ENCODE measurements at places on chromosomes 3 and 15. TPM values are rescaled to one million over a fixed set of nuclear protein-coding genes. Genes with fewer than 3 reads are reported as not detected.
A peak's percentile ranks its signal among the peaks of the same experiment; 100 is the strongest.

DNA sequence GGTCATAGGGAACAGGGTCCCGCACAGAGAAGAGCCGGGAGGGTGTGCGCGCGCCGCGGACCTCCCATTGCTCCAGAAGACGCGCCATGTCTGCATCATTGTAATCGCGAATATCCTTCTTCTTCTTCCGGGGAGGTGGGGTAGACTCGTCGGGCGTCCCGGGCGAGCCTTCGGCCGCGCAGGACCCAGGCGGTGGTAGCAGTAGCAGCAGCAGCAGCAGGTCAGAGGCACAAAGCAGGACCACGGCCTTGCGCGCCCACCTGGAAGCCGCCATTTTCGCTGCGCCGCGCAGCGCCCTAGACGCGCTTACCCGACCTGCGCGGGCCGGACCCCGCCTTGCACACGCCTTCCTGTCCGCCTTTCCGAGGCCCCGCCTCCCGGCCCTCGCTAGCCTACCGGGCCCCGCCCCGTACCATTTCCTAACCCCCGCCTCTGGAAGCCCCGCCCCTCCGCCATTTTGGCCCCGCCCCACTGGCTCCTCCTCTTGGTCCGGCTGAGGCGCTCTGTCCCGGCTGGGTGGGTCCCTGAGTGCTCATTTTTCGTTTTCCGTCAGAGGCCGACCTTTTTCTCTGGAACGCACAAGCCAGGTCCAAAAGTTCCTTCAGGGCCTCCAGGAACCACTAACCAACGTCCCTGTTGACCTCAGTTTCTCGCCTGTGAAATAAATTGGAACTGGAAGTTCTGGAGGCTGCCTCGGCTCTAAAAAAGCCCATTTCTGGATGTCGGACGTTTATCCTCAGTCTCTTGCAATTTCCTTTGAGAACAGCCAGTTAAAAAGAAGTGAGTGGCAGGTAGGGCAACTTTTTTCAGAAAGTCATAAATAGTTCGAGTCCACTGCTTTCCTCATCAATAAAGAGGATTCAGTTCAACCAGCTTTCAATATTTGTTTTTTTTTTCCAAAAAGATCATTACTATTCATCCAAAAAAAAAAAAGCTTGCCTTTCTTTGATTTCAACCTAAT, at the start of gene MESD:
MESD (minus strand) TSS at position 302 of the 961 bp plus-strand sequence; CDS start at position 274, 28 bp downstream.
- peak; percentile 77 for DNase-seq

GRCh38 chr3:159252274-159252673, 450.4 kb downstream of the MFSD1 start:
- DNase-seq: no peak

Gene SPATA16
- total RNA-seq: not detected

Gene PIERCE2
- 20.4 TPM for total RNA-seq

DNA sequence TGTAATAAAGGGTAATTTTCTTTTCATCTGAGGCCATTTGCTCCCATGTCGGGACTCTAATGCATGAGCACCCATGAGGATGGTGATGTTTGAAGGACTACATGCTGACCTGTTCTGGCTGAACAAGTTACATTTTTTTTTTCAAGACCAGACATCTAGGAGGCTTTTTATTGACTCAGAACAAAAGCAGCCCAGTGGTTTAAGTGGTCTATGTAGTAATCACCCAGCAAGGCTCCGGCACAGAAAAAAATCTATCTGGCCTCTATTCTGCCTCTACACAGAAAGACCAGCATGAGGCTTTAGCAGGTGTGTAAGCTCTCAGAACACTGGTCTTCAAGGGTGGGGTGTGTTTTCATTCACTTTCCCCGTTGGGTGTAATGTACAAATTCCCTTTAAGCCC, 95.1 kb upstream of the ZBED2 start:
- DNase-seq: no peak

- DNase-seq: no peak
These were observed 882 bp downstream of the CADM2 start for GRCh38 chr3:84959470-84960271.

- no peak for DNase-seq
These were observed 117.9 kb downstream of the MEIS2 start for GRCh38 chr15:36982430-36982829.

Gene TERC
- 246 TPM for total RNA-seq

GRCh38 chr3:127483902-127484591, 106.5 kb downstream of the TPRA1 start:
- no peak for DNase-seq

Gene TNFAIP8L3
- total RNA-seq: not detected

DNA sequence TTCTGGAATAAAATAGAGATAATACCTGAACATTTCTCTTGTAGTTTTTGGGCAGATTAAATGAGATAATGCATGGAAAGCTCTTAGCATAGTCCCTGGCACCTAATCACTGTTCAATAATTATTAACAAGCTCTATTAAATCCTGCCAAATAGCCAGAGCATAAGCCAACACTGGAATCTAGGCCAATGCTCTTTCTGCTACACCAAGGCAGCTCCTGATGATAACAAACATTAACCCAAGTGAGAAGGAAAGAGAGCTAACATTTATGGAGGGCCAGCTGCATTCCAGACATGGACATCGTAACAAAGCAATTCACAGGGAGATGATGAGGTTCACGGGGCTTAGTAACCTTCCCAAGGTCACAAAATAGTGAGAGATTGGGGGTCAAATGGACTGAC, 23.3 kb downstream of the LARP6 start:
- DNase-seq: peak; percentile 34

DNA sequence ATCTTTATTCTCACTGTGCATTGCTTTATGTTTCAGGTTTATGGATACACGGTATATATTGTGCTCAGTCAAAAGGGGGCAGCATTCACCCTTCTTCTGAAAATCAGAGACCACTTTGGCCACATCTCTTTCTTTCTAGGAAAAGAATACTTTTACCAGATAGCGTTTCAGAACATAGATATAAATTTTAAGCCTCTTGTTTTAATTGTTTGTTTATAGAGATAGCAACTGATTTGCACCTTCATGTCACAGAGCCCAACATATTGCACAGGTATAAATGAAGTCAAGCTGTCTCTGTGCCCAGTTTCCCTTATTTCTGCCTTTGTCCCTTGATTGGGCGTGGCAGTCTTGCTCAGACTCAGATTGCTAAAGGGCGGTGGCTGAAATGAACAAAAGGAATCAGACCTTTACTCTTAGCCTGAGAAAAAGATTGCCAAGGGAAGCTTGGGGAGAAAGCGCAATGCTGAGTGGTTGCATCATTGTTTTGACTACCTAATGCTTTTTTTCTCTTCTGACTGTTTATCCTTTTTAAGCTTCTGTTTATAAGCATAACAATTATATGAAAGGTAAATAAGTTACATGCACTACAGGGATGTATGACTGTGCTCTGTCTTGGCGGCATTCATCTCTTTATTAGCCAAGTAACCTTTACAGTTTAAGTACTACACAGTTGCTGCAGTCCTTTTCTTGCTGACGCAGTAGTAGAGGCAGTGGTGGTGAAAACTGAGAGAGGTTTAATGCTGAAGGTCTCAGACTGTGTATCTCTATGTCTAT, 70.8 kb upstream of the ZBTB20 start:
- peak; percentile 55 for DNase-seq

Gene SOX14
- total RNA-seq: not detected

GRCh38 chr3:14634763-14635400, 16.7 kb upstream of the CCDC174 start:
- DNase-seq: no peak

Gene FAM174B
- 78.0 TPM for total RNA-seq

DNA sequence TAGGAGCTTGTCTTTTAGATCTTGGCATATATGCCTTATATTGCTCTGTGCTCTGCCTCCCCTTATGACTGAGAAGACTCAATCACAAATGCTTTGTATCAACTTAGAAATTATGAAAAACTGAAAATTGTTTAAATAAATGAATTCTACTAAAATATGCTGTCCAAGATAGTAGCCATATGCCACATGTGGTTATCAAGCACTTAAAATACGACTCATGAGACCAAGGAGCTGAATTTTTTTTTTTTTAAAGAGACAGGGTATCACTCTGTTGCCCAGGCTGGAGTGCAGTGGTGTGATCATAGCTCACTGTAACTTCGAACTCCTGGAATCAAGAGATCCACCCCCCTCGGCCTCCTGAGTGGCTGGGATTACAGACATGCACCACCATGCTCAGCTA, 118.3 kb downstream of the RFTN1 start:
- DNase-seq: no peak

Gene ATP13A4
- not detected for total RNA-seq

Gene ADAMTS17
- not detected for total RNA-seq

DNA sequence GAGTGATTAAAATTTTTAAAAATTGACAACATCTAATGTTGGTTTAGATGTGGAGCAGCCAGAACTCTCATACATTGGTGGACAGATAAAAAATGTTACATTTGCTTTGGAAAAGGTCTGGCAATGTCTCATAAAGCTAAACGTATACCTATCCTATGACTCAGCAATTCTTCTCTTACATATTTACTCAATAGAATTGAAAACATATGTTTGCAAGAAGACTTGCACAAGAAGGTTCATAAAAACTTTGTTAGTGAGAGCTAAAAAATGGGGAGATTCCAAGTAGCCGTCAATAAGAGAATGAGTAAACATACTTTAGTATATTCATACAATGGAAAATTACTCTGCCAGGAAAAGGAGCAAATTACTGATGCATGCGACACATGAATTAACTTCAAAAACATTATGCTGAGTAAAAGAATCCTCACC, 30.0 kb downstream of the MASP1 start:
- no peak for DNase-seq

Gene CCDC71
- 31.2 TPM for total RNA-seq

DNA sequence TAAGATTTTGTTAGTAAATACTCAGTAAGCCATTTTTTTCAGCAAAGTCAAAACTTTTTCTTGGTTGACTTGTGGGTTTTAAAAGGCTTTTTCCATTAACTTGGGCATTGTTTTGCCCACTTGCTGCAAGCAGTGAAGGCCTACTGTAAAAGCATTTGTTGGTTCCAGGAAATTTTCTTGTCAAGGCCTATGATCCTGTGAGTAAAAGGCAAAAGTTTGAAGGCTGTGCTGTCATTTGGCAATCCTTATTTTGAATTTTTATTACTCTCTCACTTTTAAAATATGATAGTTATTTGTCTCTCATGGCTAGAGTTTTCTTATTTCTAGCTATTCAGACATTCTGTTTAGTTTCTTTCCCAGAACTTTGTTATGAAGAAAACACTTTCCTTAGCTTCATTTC, 13.0 kb downstream of the P2RY12 start:
- no peak for DNase-seq

GRCh38 chr3:42183991-42184632, 81.9 kb downstream of the CCK start:
- peak; percentile 71 for DNase-seq

Gene FETUB
- not detected for total RNA-seq

Gene STAB1
- not detected for total RNA-seq

DNA sequence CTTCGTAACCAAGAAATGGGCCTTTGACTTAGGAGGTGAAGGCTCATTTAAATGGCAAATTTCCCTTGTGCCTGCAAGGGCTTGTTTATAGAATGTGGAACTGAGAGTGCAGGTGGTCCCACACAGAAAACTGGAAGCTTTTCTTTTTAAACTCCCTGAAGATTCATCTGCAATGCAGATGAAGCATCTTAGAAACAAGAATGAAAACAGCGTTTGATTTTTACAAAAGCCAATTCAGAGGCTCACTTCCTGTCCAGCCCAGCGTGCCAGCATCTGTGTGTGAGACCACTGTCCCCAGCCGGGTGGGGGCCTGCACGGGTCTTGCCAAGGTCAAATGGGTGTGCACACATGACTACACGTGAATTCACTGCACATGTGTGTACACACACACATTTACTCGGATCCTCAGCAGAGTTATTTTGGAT, 94.7 kb downstream of the LINGO1 start:
- DNase-seq: no peak

Gene MRAS
- total RNA-seq: 16.3 TPM

DNA sequence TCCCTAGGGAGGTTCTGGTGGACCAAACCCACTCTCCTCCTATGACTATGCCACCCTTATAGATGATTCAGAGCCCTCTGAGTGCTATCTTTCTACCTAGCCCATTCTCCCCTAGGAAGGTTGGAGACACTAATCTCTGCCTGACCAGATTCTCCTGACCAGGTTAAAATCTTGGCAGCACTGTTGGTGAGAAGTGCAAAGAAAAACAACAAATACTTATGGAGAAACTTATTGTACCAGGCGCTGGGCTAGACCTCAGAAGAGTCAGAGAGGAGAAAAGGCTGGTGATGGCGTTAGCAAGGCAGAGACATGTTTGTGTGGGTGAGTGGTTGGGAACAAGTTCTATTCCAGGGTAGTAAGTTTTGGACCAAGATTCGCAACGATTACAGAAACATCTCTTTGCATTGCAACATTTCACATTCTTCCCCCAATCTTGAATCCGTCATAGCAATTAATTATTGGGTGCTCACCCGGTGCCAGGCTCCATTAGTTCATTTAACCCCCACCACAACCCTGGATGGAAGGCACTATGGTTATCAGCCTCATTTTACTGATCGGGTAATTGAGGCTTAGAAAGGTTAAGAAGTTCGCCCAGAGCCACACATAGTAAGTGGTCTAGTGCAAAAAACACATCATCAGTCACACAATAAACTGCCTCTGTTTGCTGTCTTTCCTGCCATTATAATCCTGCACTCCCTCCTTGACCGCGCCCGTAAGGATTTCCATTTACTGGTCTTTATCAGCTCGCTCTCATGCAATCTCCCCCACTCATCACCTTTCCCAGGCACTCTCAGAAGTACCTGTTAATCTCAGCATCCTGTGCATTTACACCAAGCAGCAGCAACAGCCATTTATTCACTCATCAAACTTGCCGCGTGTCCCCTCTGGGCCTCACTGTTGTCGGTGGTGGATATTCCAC, 655 bp upstream of the TSPAN3 start:
- no peak for DNase-seq

GRCh38 chr15:100112061-100112420, 229.7 kb downstream of the ADAMTS17 start:
- DNase-seq: no peak

DNA sequence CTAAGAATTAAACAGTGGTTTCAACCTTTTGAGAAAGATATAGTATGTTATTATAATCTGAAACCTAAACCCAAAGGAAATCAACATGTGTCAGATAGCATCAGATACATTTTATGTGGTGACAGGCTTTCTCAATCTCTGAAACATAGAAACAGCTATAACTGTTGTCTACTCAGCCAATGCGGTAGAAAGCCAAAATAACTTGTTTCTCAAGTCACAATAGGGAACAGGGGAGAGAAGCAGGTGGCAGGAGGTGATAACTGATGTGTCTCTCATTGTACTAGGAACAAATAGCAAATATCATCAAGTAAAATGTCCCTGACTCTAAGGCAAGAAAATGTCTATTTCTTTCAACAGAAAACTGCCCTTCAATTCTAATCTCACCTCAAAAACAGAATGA, 38.6 kb downstream of the DENND6A start:
- DNase-seq: no peak

Gene SLC12A8
- total RNA-seq: 248 TPM

DNA sequence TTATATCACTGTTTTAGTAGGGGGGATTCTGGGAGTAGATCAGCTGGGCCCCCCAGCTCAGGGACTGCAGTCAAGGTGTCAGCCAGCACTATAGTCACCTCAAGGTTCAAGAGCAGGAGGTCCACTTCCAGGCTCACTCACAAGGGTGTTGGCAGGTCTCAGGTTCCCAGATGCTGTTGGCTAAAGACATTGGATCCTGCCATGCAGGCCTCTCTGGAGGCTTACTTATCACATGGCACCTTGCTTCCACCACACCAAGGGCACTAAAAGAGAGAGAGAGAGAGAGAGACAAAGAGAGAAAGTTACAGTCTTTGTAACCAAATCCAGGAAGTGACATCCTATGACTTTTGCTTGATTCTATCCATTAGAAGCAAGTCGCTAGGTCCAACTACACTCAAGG, 7.5 kb upstream of the PPP1R14D start:
- DNase-seq: no peak

Measured in Caki2 (cell line).